T-helper 9 cell (primary cell): ENCODE measurements at places on chromosomes 6 and 20.

- DNase-seq: no peak
These were observed 174.1 kb downstream of the COL21A1 start for GRCh38 chr6:56073315-56073714.

- peak; percentile 100 for DNase-seq
These were observed at the start of gene FRS3 for GRCh38 chr6:41779788-41780550. FRS3 (minus strand) TSS chr6:41779900; CDS start chr6:41776987, 2,913 bp downstream.

GRCh38 chr6:82555801-82556200 is 192.2 kb downstream of the TPBG start:
- DNase-seq: no peak

DNA sequence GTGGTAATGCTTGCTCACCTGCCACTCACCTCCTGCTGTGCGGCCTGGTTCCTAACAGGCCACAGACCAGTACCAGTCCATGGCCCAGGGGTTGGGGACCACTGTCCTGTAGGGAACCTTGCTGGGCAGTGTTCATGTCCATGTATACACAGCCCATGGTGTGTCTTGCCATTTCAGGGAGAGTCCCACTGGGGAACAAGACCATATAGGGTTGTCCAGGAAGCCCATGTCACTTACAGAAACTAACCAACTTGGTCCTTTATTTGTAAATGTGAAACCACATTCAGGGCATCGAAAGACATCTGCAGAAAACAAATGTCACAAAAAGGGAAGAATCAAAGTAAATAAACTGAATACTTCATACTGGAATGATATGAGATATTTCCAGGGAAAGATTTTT is 179.1 kb downstream of the NFATC2 start:
- DNase-seq: no peak

GRCh38 chr20:5663396-5663795 is 86.8 kb upstream of the SHLD1 start:
- no peak for DNase-seq

- DNase-seq: no peak
These were observed 5.6 kb downstream of the ZMYND8 start for GRCh38 chr20:47350691-47351545.

DNA sequence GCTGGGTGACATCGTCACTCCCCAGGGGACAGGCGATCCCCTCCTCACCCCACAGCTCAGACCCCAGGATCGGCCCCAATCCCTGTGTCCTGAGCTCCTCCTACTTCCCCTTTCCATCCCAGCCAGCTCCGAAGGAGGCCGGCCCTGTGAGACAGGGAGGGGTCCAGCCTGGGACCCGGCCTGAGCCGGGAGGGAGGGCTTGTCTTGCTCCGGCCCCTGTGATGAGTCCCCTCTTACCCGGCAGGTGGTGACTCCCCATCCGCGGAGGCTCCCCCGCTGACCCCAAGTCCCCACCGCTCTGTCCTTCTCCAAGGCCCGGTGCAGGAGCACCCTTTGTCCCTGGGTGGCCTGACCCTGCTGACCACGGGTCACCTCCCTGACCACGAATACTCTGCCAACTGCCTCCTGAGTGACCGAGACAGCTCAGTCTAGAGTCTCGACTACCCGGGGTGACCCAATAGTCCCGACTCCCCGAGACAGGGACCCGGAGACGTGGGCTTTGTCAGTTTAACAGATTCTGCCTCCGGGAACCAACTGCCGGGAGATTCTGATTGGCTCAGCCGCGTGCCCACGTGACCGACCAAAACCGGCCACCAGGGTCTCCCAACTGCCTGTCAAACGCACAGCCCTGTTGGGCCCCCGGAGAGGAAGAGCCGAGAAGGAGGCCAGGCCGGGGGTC is 187.4 kb upstream of the PROKR2 start:
- DNase-seq: no peak

GRCh38 chr6:90021711-90022110 is 127.4 kb downstream of the GJA10 start:
- DNase-seq: no peak

- no peak for DNase-seq
These were observed 100.0 kb upstream of the RIPOR2 start for GRCh38 chr6:25035512-25036435.

- no peak for DNase-seq
These were observed 2.8 kb downstream of the SPO11 start for GRCh38 chr20:57332105-57333089.

GRCh38 chr20:3760655-3761348 is 6.8 kb downstream of the ADISSP start:
- DNase-seq: no peak

DNA sequence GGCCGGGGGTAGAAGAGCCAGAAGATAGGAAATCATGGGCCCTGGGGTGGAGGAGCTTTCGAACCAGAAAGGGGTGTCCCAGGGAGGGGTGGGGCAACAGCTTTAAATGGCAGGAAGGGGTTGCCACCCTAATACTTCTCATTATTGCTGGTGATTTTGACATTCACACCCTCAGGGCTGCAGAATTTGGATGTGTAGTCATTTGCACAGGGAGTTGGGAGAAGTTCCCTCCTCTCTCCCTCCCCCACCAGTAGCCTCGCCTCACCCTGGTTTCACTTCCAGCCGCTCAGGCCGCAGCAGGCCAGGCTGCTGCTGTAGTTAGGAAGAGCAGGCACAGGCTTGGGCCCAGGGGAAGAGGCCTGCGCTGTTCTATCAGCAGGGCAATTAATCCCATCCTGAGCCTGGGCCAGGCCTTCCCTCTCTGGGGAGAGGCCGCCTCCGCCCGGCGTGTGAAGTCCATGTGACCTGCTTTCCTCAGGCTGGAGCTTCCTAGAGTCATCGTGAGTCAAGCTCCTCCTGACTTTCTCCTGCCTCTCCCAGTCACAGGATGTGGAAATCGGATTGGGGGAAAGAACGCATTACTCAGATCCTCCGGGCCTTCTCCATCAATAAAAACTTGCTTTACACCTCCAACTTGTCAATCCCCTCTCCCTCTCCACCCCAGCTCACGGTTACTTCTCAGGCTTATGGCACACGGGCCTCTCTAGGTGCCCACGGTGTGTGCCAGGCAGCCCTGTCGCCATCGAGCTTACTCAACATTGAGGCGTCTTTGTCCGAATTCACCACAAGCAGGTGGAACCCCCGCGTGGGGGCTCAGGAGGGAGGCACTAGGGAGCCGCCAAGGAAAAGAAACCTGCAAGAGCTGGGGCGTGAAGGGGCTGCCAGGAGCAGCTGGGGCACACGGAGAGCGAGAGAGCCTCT is 7.8 kb downstream of the ADTRP start:
- DNase-seq: no peak

- no peak for DNase-seq
These were observed 152.6 kb upstream of the PRND start for GRCh38 chr20:4569092-4569491.

DNA sequence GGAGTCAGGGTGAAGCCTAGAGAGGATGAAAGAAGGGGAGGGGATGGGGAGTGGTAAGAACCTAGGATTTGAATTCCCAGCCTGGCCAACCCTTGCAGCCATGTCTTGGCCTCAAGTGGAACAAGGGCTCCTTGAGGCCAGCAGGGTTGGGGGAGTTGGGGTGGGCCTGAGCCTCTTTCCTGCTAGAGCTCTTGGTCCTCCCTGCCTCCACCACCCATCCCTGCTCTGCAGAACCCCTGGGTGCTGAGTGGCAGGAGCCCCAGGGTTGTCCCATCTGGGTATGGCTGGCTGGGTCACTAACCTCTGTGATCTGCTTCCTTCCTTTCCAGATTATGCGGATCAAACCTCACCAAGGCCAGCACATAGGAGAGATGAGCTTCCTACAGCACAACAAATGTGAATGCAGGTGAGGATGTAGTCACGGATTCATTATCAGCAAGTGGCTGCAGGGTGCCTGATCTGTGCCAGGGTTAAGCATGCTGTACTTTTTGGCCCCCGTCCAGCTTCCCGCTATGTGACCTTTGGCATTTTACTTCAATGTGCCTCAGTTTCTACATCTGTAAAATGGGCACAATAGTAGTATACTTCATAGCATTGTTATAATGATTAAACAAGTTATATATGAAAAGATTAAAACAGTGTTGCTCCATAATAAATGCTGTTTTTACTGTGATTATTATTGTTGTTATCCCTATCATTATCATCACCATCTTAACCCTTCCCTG is 8.3 kb downstream of the VEGFA start:
- DNase-seq: no peak

- no peak for DNase-seq
These were observed 43.5 kb downstream of the NT5E start for GRCh38 chr6:85493389-85493788.

DNA sequence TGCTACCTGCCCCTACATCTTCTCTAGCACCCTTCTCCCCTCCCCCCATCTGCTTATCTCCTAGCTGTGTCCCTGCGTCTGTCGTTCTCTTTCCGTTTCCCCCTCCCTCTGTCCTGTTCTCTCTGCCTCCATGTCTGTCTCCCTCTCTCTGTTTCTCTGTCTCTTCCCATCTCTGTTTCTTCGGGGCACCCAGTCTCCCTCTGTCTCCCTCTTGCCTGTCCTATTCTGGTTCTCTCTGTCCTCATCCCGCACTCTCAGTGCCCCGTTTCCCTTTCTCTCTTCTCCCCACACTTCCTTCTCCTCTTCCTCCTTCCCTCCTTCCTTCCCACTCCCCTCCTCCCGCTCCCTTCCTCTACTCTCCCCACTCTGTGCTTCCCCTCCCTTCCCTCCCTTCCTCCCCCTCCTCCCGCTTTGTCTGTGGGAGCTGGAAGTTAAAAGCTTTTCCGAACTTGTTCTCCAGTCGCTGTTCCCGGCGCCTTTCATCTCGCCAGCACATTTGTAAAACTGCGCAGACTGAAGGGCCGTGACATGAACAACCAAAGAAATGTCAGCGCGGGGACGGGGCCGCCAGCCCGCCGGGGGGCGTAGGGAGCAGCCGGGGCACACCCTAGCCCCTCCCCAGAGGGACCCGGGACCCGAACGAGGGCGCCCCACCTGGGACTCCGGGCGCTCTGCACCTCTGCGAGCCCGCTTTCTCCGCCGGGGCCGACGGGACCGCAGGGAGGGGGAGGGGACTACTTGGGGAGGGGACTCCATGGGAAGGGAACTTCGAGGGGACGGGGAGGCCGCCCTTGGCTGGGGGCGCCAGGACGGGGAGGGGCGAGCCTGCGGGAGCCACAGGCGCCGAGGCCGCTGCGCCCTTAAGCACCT is 4.0 kb upstream of the CDH22 start:
- no peak for DNase-seq

DNA sequence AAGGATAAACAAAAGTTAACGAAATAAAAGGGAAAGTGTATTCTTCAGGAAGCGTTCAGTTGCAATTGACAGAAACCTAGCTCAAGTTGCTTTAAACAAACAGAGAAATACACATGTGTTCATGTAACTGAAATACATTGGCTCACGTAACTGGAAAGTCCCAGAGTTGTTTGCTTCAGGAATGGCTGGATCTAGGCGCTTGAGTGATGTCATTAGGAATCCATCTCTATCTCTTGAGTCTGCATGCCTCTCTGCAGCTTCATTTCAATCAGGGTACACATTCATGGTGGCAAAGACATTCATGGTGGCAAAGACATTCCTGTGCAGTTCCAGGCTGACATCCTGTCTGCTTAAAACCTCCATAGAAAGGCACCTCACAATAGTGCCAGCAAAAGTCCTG is 45.4 kb upstream of the EYA2 start:
- no peak for DNase-seq

GRCh38 chr6:146876271-146877151 is 277.7 kb downstream of the ADGB start:
- no peak for DNase-seq
